ENCODE measurements at places on chromosomes 4 and X.
A peak's percentile ranks its signal among the peaks of the same experiment; 100 is the strongest.

DNA sequence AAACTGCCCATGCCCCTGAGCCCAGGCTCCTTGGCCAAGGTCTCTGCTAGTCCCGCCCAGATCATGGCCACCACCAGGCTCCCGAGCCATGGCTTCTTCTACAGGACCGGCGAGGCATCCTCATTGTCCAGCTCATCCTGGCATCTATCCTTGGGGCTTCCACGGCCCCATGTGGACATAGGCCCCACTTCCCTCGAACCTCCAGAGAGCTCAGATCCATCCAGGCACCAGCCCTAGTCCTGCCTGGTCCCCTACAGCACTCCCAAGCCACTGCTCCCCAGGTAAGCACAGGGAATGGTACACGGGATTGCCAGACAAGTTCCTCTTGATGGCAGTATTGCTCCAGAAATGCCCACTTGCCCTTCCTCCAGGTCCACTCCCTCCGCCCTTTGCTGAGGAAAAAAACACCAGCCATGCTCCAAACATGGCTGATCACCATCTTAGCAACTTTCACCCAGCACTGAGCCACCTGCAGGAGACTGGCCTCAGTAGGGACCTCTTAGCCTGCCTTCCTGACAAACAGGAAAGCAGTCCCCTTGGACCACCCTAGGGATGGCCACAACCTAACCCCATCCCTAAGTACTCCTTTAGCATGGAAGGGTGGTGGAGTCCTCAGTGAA is 272.1 kb upstream of the AGTR2 start:
- DNase-seq: peak; percentile 7

DNA sequence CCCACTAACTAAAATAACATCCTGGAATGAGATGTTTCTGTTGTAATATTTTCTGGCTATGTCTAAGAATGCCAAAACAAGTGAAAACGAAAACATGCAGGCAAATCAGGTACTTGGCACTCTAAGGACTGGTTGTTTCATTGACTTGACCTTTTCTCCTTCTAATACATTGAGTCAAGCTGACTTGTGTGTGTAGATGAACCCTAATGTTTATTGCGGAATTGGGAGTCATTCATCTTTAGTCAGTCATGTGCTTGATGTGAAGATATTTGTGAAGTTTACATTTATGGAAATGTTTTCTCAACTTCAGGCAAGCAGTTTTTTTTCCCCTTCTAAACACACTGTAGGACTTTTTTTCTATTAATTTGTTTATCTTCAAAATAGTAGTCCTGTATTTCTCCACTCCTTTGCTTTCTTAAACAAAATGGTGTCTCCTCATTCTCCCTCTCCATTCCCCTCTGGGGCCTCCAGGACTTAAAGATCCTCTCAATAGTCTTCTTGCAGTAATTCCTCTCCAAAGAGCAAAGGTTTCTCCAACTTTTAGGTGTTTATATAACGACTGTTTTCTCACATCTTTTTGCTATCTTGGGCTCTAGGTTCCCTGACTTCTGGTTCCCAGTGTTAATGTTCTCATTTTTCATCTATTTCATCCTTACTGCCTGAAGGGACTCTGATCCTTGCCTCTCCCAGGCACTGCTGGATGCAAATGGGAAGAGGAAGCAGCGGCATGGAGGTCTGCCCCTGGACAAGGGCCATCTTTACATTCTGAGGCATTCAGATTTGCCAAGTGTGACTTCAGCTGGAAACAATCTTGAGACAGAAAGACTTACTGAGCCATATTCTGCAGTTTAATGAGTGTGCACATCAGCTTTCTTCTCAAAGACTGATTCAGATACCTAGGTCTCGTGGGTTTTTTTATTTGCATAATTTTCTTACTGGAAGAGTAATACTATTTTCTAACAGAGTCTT is 166.4 kb downstream of the ARHGAP6 start:
- no peak for DNase-seq

DNA sequence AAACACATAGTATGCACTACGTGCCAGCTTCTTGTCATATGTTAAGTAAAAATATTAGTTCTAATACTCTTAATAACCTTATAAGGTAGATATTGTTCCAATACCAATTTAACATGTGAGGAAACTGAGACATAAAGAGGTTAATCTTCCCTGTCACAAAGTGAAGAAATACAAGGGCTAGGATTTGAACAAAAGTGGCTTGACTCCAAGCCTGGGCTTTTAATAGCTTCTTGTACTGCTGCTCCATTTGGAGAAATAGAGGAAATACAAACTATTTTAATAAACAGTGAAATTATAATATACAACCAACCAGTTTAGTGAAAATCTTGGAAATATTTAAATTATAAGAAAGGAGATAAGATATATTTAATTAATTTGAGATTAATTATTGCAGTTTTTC is 33.2 kb downstream of the TLL1 start:
- DNase-seq: no peak

- no peak for DNase-seq
Measured at GRCh38 chr4:179738822-179739221, 2296.6 kb upstream of the AGA start.

- no peak for DNase-seq
Measured at GRCh38 chr4:171983935-171984805, 171.0 kb downstream of the GALNTL6 start.

DNA sequence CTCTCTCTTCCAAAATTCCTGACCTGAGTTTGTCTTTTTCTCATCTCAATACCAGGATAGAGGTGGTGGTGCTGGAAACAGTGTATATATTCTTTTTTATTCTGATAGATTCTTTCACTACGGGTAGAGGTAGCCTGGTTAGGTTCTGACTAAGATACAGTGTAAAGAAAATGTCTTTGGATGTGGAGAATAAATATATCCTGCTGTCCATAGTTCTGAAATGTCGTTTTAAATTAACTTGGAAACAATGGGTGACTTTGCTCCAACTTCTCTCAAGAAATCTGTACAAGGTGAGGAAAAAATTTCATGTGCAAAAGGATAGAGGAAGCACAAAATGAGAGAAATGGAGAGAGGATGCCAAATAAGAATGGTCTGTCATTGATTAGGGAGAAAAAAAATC is 546.1 kb downstream of the GBA3 start:
- no peak for DNase-seq

- DNase-seq: no peak
Measured at GRCh38 chr4:45363931-45364330, 637.6 kb upstream of the GNPDA2 start.

- no peak for DNase-seq
Measured at GRCh38 chr4:185309770-185310169, 86.0 kb downstream of the LRP2BP start.

DNA sequence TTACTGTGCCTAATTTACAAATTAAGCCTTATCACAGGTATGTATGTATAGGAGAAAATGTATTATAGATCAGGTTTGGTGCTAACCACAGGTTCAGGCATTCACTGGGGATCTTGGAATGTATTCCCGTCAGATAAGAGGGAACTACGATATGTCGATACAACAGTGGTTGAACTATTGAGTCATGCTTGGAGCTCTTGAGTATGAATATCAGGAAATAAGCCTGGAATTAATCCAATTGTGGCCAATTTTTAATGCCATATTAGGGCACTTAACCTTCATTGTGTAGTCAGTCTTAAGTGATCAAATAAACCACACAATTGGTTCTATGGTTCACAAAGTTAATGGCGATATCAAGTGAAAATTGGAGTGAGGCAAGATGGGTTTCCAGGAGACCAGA is 556.5 kb downstream of the IL1RAPL1 start:
- no peak for DNase-seq
